ENCODE measurements at places on chromosomes 12 and 14.

GRCh38 chr12:80099259-80099658 is at the start of gene OTOGL:
TSS of gene OTOGL (plus strand) at chr12:80099537. CDS start at chr12:80209432, 109,895 bp downstream.
- no peak for DNase-seq

- DNase-seq, result no peak
Observed at GRCh38 chr12:25152055-25152454, 42.9 kb downstream of the DNAI7 start.

DNA sequence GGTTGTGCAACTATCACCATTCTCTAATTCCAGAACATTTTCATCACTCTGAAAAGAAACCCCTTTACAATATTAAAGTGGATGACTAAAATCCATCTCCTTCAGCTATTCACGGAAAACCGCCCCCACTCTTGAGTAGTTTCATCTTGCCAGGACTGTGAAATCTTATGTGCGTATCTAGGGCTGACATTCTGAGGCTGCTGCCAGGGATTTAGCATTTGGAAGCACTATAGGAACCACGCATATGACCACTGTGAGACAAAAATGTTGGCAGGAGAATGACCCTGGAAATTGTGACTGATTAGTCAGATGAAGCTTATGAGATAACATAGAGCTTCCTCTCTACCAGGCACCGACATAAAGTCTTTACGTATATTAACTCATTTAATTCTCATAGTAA is 305.2 kb upstream of the PDE3A start:
- DNase-seq, result no peak

DNA sequence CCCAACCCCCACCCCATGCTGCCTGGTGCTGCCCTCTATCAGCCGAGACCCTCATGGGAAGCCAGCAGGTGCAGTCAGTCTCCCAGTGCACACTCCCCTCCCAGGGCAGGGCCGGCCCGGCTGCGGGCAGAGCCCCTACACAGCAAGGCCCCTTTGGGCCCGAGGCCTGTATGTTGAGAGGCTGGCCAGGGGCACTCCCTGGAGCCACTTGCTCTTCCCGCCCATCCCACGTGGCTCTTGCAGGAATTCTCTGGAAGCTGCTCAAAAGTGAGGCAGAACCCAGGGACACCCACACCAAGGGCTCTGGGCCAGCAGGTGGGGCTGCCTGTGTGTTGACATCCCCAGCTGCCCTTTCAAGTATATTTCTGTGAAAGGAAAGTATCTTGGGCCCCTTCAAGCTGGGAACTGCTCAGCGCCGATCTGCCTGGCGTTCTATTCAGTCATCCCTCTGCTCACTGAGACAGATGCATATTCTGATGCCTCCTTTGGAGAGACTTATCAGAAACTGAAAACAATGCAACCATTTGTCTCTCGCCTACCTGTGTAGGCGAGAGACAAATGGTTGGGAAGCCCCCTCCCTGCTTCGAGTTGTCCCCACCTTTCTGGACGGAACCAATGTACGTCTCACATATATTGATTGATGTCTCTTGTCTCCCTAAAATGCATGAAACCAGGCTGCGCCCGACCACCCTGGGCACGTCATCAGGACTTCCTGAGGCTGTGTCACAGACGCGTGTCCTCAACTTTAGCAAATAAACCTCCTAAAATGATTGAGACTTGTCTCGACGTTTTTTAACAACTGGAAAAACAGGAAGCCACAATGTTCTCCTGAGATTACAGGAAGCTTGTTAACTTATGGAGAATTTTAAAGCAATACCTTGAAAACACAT is 6.0 kb downstream of the GPR132 start:
- peak; percentile 57 for DNase-seq

GRCh38 chr12:120136093-120136770 is 19.7 kb upstream of the RAB35 start:
- no peak for DNase-seq

DNA sequence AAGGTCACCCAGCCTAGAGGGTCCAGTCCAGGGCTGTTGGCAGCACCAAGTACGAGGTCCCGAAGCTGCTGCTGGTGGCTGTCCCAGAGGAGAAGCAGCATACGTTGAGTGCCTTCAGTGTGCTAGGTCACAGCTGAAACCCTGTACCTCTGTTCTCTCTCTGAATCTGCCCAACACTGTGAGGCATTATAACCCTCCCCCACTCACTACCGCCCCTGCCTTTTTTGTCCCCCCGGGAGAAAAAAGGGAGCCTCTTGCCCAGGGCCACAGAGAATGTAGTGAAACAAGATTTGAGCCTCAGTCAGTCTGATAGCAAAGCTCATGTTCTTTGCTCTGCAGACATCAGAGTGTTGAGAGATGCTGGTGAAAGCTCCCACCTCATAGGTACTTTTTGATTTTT is 53.4 kb downstream of the PPP2R5C start:
- DNase-seq, result peak; percentile 45

DNA sequence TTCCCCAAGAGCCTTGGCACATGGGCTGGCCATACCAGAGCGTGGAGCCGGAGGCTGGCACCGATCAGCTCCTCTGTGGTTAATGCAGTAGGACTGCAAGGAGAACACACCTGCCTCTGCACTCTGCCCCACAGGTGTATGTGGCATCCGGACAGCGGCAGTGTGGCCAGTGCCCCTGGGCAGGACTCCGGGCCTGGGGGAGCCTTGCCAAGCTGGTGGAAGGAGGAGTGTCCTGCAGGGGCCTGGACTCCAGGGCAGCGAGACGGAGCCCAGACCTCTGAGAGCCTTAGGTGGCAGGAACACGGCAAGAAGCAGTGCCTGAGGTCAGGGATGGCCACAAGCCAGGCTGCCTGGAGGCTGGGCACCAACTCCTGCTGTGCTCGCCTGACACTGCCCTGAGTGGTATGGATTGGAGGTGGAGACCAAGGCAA is 5.3 kb upstream of the BEGAIN start:
- no peak for DNase-seq

All from CD8-positive, alpha-beta T cell (primary cell).